ENCODE measurements at places on chromosomes 7 and 10.

GRCh38 chr10:113610631-113611601 is 52.9 kb downstream of the NRAP start:
- no peak for DNase-seq

GRCh38 chr10:79023240-79024162 is 45.3 kb upstream of the ZMIZ1 start:
- no peak for DNase-seq

DNA sequence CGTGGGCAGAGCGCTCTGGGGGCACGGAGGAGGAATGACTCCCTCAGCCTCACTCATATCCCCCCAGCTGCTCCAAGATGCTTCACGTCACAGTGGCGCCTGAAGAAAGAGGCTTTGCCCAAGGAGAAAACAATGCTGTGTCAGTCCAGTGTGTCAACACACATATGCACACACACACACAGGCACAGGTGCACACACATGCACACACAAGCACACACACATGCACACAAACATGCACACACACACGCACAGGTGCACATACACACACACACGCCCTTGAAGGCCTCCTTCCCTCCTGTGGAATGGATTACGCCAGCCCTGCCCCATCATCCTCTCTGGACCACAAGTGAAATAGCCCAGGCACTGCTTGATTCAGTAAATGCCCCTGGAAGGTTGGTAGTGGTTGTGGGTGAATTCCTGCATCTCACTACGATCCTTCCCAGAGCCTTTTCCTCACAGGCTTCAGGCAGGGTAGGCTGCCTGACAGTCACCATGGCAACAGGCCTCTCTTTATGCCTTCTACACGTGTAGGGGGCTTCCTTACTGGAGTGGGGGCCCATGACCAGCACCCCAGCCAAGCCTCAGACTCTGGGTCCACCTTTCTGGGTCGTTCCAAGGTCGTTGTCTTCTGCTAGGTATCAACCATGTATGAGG is 371.5 kb upstream of the PODXL start:
- no peak for DNase-seq

DNA sequence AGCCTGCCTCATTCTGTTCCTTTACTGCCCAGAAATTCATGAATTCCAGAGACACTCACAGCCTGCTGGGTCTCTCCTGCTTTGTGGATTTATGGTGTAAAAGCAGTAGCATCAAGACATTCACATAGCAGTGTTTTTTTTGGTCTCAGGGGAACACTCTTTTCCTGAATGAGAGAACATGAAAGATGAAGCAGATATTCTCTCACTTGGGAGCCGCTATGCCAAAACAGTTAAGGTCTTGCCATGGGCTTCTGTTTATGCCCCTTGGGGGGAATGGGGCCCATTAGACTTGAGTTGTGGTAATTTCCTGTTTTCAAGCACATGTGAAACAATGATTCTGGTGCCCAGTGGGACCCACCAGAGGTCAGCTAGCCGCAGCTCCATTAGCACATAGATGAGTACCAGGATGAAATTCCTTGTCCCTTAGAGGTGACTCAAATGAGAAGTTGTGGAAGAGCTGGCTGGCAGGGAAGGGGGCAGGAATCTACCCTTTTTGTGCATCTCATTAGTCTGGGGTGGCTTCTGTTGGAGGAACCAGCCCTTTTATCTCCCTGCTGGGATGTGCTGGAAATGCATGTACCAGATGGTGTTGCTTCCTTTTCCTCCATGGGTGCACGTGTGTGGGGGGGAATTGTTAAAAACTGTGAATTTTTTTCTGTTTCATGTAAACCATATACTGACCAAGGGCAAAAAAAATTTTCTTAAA is 13.3 kb downstream of the BMPER start:
- DNase-seq: no peak

DNA sequence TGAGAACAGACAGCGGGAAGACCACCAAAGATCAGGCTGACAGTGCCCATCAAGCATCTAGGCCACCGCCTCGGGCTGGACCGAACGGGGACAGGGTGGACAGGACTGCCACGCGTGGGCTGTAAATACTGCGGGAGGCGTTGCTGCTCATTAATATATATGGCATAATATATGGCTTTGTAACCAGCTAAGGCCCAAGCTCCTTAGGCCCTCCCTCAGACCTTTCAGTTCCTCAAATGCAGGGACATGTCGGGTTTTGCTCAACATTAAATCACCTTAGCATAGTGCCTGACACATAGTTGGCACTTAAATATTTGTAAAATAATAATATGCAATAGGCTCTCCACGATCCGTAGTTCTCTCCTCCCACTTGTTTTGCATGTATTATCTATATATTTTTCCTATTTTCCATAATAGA is 402 bp upstream of the TMEM168 start:
- no peak for DNase-seq

All from femur (tissue), 1 donor.